ENCODE measurements at places on chromosomes 5 and 9. TPM values are rescaled to one million over a fixed set of nuclear protein-coding genes. Genes with fewer than 3 reads are reported as not detected.

Gene PCDHA9
- total RNA-seq = not detected

Gene SLC36A2
- not detected for total RNA-seq

Gene CD180
- 0.08 TPM for total RNA-seq

Gene AQP3
- 728 TPM for total RNA-seq

Gene SLC4A9
- 1.4 TPM for total RNA-seq

Gene GMCL2
- not detected for total RNA-seq

Gene SH3PXD2B
- 43.5 TPM for total RNA-seq

Gene OTULINL
- 1.9 TPM for total RNA-seq

Gene TAF11L5
- total RNA-seq = not detected

Gene KDM4C
- total RNA-seq = 35.2 TPM

Gene C5orf58
- total RNA-seq = not detected

Gene LCN2
- total RNA-seq = 33.8 TPM

Gene OR1L1
- total RNA-seq = not detected

Gene CCL19
- not detected for total RNA-seq

Gene GNAQ
- total RNA-seq = 15.6 TPM

Gene KIF2A
- 33.4 TPM for total RNA-seq

Gene EIF4E1B
- not detected for total RNA-seq

Gene SHISAL2B
- total RNA-seq = not detected

Gene CYSRT1
- 70.6 TPM for total RNA-seq

Gene IGIP
- 8.5 TPM for total RNA-seq

Gene FAM78A
- 0.69 TPM for total RNA-seq

Gene CDK9
- total RNA-seq = 60.7 TPM

Gene KLF9
- 83.3 TPM for total RNA-seq

Gene LIFR
- total RNA-seq = 45.4 TPM
